Cardiac muscle cell (in vitro differentiated cells and primary cell): ENCODE measurements at places on chromosomes 6 and 20. TPM values are rescaled to one million over a fixed set of nuclear protein-coding genes. Genes with fewer than 3 reads are reported as not detected.
A peak's percentile ranks its signal among the peaks of the same experiment; 100 is the strongest.

Gene TIAM2
- total RNA-seq, result 7.1 and 12.4 TPM in 2 replicates

DNA sequence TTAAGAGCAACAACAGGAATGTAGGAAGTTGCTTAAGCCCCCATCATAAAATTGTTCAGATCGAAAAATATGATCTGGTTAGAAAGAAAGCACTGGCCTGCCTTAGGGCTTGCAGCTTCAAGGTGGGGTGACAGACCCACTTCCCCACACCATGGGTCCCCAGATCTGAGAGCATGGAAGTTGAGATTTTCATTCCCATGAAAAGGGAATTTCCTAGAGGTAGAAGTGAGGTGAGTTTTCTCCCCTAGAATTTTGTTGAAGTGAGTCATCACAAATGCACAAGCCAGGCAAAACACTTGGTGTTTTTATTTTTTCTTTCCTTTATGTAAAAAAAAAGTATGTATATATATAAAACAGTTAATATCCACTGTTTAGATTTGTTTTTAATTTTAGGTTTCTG is 213.6 kb upstream of the SUPT3H start:
- no peak for DNase-seq

Gene OVOL2
- 0.24 and 0.25 TPM in 2 replicates for total RNA-seq

Gene MMP24OS
- total RNA-seq, result 29.4 and 34.9 TPM in 2 replicates

DNA sequence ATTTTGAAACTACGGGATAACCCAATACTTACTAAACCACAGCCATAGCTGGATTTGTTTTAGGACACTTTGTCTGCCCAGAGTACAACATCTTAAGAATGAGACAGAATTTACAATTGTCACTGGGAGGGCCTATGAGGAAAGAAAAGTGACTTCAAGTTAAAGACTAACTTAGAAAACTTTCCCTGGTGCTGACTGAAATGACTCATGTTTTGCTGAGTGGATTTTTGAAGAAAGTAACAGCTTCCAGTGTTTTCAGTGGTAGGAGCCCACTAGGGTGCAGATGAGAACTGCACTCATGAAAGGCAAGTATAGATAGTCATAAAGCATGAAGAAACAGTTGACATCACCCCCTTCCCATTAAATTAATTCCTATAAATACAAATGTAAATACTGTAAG is 988.2 kb upstream of the MAP3K7 start:
- DNase-seq, result no peak

Gene MYCT1
- 0.21 TPM in 1 of 2 replicates, not detected in the other for total RNA-seq

Gene THBD
- 0.54 and 1.1 TPM in 2 replicates for total RNA-seq

DNA sequence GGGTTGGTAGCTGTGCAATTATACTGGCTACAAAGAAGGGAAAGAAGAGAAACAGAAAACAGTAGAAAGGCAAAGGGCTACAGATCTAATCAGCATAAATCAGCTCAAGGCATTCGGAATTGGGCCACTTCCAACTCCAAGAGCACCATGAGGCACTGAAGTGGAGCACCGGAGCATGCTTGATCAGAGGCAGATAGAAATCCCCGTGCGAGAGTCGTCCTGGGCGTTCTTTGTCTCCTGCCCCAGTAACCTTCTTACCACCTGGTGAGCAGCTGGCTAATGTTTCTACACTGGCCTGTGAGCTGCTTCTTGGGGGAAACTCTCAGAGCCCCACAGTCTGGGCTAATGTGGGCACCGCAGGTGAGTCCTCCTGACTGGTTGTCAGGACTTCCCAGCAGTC is 16.7 kb downstream of the NEDD9 start:
- no peak for DNase-seq

- no peak for DNase-seq
Measured at GRCh38 chr6:153130515-153131036, 506 bp downstream of the RGS17 start.

- DNase-seq, result peak; percentile 13
Measured at GRCh38 chr6:155235087-155235486, 28.7 kb upstream of the CLDN20 start.

DNA sequence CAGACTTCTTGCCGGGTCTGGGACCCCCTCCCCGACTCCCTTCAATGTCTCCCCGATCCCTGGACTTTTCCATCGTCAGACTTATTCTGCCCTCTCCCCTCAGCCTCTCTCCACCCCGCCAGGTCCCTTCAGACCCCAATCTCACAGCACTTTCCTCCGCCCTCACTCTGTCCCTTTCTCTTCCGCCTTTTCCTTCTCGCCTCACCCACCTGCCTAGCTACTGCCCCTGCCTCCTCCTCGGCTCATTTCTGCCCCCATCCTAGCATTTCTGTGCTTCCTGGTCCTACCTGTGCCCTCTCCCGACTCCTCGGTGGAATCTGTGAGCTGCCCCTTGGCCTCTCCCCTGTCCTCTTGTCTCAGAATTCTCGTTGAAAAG is 616 bp downstream of the CHMP4B start:
- peak; percentile 36 for DNase-seq

- DNase-seq, result peak; percentile 84
Measured at GRCh38 chr6:138691595-138692057, 81.9 kb upstream of the CCDC28A start.

- no peak for DNase-seq
Measured at GRCh38 chr20:42686057-42686456, 503.6 kb downstream of the PTPRT start.

Gene ZNF334
- 9.4 and 13.4 TPM in 2 replicates for total RNA-seq

Gene CALHM4
- not detected in 2 replicates for total RNA-seq

Gene BPIFB4
- total RNA-seq, result not detected in 2 replicates

DNA sequence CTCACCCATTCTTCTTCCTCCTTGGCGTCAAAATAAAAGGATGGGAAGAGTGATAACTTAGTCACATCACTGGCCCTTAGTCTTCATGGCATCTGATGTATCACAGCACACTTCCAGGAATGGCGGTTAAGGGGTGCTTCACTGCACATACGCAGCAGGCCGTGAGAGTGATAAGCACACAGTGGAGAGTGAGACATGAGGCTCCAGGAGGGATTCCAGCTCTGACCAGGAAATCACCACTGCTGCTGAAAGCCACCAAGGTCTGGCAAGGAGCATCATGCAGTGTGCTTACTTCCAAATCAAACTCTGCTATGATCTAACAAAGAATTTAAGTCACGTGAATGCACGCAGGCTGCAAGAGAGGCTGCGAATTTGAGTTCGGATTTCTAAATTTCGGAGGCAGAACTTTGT is 62.4 kb downstream of the ARID1B start:
- DNase-seq, result peak; percentile 86

- peak; percentile 59 for DNase-seq
Measured at GRCh38 chr6:40349123-40349900, 237.9 kb downstream of the LRFN2 start.

Gene LY86
- not detected in 2 replicates for total RNA-seq

Gene MKKS
- 8.7 and 9.1 TPM in 2 replicates for total RNA-seq

Gene DZANK1
- total RNA-seq, result 2.1 and 2.5 TPM in 2 replicates

Gene GSTA2
- not detected in 2 replicates for total RNA-seq

- DNase-seq, result no peak
Measured at GRCh38 chr6:51349857-51350256, 531.2 kb downstream of the TFAP2B start.

GRCh38 chr6:45532721-45533210 is 155.0 kb upstream of the SUPT3H start:
- peak; percentile 50 for DNase-seq

GRCh38 chr6:120357447-120357846 is 976.8 kb downstream of the TBC1D32 start:
- DNase-seq, result no peak

GRCh38 chr20:36624068-36624943 is 18.7 kb downstream of the RAB5IF start:
- peak; percentile 18 for DNase-seq

Gene ID1
- total RNA-seq, result 596 and 766 TPM in 2 replicates

DNA sequence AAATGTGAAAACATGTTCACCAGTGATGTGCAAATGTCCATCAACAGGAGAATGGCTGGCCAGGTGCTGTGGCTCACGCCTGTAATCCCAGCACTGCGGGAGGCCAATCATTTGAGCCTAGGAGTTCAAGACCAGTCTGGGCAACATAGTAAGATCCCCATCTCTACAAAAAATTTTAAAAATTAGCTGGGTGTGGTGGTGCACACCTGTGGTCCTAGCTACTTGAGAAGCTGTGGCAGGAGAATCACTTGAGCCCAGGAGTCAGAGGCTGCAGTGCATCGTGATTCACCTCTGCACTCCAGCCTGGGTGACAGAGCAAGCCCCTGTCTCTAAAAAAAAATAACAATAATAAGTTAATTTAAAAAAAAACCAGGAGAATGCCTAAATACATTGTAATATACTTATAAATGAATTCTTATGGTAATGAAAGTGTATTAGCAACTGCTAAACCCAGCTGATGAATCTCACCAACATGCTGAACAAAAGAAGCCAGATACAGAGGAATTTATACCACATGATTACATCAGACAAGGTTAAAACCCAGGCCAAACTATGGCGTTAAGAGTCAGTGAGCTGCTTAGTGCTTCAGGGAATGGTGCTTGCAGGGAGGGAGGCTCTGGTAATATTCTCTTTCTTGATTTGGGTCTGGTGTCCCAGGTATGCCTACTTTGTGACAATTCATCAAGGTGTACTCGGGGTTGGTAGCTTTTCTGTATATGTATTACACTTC is 36.4 kb downstream of the RPP40 start:
- DNase-seq, result peak; percentile 49

DNA sequence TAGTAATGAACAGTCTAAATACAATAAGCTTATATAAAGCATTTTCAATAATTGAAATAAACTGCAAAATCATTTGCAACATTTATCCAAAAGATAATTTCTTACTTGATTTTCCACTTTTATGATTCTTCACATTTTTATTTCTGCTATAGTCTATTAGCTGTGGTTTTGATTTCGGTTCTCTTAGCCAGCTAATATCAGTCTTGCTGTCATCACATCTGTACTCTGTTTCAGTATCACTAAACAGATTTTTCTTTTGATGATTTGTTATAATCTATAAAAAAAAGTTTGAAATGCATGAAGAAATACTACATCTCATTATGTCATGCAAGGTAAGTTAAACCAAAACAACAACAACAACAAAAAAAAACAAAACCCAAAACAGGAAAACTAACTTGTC is 53.2 kb downstream of the SYCP2 start:
- DNase-seq, result no peak

GRCh38 chr6:15299430-15300131 is 53.7 kb downstream of the JARID2 start:
- DNase-seq, result peak; percentile 72

DNA sequence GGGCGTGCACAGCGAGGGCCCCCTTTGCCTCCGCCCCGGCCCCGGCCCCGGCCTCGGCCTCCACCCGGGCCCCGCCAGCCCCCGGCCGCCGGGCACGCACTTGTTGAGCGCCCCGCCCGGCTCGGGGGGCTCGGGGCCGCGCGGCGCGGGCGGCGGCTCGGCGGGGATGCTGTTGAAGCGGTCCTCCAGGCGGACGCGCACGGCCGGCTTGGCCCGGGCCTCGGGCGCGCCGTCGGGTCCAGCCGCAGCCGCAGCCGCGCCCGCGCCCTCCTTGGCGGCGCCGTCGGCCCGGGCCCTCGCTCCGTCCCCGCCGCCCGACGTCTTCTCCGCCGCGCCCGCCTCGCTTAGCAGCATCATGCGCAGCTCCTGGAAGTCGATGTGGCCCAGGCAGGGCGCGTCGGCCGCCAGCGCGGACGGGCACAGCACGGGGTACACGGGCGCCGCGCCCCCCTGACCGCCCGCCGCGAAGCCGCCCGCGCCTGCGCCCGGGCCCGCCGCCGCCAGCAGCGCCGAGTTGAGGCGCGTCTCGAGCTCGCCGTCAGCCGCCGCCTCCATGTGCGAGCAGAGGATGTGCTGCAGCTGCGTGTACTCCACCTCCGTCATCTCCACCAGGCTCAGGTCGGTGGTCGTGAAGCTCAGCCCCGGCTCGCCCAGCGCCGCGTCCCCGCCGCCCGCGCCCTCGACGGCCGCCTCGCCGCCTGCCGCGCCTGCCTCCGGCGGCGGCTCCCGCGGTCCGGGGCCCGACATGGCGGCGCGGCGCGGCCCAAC is 514 bp downstream of the TCFL5 start:
- DNase-seq, result peak; percentile 30
